ENCODE measurements at places on chromosomes 13 and 19. TPM values are rescaled to one million over a fixed set of nuclear protein-coding genes. Genes with fewer than 3 reads are reported as not detected.

DNA sequence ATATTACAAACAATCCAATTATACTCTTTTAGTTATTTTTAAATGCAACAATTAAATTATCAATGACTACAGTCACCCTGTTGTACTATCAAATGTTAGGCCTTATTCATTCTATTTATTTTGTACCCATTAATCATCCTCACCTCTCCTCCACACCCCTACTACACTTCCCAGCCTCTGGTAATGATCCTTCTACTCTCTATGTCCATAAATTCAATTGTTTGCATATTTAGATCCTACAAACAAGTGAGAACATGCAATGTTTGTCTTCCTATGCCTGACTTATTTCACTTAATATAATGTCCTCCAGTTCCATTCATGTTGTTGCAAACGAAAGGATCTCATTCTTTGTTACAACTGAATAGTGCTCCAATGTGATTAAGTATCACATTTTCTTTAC is 1414.6 kb downstream of the SLITRK1 start:
- no peak for DNase-seq

- DNase-seq, result no peak
These were observed 5.4 kb upstream of the CBY2 start for GRCh38 chr13:45696610-45697226.

The HIPK4 gene
- total RNA-seq, result 0.08 TPM

DNA sequence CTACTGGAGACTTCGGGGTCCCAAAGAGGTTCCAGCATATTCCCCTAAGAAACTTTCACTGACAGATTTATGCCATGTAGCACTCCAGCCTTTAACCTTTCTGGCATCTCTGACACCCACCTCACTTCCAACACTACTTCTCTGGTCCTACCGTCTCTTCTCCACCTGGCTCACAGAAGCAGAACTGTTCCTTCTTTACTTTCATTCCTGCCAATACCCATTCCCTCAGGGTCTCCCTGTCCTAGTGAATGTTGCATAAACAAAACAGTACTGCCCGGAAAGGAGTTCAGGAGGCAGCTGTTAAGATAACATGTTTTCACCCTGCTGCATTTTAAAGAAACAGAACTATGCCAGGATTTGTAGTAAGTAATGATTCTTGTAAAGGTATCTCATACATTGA is 136.0 kb upstream of the MIR17HG start:
- no peak for DNase-seq

DNA sequence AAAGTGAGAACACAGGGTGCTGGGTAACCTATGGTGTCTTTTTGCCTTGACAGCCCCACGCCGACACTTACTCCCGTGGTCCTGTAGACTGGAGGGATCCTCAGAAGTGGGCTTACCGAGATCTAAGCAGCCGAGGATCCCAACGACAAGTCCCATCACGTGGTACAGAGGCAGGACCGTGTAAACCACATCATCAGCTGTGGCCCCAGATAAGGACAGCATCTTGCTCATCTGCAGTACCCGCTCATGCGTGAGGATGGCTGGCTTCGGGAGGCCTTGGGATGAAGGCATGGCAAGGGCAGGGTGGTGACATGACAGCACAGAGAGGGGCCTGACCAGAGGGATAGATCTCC is 2.1 kb downstream of the SLC27A5 start:
- no peak for DNase-seq

DNA sequence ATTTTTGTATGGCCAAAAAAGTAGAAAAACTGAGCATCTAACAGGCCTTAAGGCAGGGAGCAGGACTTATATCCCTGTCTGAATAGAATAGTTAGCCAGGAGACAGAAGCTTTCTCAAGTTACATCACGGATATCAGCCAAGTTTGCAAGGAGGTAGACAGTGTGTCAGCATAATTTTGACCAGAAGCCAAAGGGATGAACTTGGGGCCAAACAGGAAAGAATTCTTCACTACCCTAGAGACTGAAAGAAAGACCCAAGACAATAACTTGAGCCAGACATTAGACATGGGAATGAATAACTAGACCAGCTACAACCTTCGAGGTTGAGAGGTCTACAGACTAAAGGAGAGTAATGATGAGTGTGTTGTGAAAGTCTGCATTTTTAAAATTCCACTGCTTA is 48.1 kb upstream of the PCDH9 start:
- DNase-seq, result no peak

The C13orf42 gene
- total RNA-seq, result not detected

- no peak for DNase-seq
These were observed 314.7 kb downstream of the ITGBL1 start for GRCh38 chr13:101767131-101767530.

GRCh38 chr13:48906200-48906599 is 69.5 kb upstream of the FNDC3A start:
- no peak for DNase-seq

The KLK10 gene
- not detected for total RNA-seq

DNA sequence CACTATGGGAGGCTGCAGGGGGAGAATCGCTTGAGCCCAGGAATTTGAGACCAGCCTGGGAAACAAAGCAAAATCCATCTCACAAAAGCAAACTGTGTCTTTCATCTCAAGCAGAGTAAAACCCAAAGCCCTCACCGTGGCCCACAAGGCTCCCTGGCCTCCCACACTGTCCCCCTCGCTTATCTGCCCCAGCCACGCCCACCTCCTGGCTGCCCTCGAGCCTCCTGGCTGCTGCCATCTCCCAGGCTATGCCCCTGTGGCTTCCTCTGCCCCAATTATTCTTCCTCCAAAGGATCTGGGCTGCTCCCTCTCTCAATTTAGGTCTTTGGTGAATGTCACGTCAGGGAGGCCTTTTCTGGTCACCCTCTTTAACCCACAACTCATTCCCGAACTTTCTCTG is 3.6 kb downstream of the RABAC1 start:
- DNase-seq, result no peak

DNA sequence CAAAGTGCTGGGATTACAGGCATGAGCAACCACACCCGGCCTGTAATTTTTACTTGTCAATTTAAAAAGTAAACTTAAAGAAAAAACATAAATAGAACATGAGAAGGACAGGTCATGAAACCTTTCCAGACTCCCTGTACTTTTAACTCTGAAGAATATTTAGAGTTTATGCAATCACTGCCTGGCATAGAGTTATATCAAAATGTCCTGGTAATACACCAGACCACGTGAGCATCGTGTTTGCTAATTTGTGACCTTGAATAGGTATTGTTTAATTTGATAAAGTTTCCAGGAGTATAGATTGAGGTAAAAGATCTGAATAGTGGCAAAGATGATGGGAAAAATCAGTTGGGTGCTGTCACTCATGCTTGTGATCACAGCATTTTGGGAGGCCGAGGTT is 81.2 kb upstream of the RNF113B start:
- no peak for DNase-seq

GRCh38 chr13:50531917-50532899 is 311.3 kb downstream of the DLEU7 start:
- peak; percentile 72 for DNase-seq

- DNase-seq, result no peak
These were observed 10.3 kb upstream of the LEUTX start for GRCh38 chr19:39768334-39768733.

DNA sequence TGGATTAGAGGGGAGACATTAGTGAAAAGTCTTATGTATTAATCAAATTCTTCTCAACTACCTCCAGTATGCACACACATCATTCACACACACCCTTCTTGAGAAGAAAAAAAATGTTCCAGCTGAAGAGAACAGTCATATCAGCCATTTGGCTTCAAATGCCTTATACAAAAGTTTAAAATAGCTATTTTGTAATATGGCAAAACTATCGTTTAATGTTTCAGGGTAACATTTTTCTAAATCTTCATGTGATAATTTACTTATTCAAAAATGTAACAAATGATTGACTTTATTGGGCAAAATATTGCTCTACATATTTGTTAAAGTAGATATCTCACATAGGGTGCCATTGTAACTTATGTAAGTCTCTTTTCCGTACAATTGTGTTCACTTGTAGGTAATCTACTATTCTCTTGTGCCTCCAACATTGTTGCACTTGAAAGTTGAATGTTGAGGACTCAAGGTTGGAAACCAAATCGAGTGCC is 13.6 kb downstream of the ZIC2 start:
- DNase-seq, result no peak

GRCh38 chr19:8028951-8029491 is 23.5 kb upstream of the CCL25 start:
- no peak for DNase-seq

The CEACAM21 gene
- not detected for total RNA-seq

- DNase-seq, result no peak
These were observed 5.4 kb downstream of the WDR18 start for GRCh38 chr19:989381-990081.

DNA sequence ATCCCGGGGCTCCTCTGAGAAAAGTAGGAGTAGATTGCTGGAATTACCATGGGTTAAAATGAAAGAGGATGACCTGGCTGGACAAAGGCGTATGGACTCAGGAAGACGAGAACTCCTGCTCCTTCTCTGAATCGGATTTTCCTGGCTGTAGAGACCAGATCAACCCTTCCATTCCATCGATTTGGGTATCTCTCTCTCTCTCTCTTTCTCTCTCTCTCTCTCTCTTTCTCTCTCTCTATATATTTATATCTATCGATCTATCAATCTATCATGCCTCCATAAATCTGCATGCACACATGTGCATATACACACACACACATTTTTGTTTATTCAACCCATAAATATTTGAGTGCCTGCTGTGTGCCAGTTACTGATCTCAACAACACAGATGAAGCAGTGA is 234.9 kb downstream of the LMO7 start:
- no peak for DNase-seq

DNA sequence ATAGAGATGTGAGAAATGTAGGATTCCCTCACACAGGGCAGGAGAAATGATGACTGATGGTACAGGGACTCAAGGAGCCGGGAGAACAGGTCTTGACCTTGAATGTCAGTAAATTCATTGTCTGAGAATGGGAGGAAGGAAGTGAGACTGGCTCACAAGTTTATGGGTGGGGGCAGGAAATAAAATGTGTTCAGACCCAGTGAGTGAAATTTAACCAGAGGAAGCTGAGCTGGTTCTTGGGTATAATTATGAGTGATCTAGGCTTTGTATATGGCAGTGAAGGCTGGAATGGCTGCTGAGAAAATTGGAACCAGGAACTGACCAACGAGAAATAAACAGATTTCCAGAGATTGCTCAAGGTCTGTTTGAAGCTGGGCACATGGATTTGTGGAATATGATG is 6.3 kb upstream of the IGSF23 start:
- no peak for DNase-seq

DNA sequence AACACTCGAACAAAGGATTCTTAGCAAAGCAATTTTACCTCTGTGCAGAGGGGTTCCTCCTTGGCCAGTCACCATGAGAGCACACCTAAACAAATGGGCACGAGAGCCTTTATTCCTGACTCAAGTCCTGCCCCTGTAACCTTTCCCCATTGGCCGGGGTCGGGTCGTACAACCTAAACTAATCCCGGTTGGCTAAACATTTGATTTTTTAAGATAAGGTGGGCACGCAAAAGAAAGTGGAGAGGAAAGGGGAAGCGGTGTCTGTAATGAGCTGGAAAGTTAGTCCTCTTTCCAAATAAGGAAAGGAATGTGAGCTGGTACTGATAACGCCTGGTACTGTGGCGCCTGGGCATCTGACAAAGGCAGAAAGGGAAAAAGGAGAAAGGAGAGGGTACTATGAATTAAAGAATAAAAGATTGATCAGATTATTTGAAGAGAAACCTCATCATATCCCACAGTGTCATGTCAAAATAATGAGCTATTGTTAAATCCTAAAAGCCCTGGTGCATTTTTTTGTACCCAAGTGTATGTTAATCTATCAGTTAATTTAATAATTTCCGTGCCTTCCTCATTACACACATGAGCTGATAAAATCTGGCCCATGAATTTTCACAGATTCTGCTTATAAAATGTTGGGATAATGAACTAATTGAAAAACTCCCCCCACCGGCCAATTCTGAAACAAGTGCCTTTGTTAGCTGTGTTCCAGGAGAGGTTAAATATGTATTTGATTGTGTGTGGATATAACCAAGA is 335.7 kb downstream of the RFC3 start:
- no peak for DNase-seq

The SHD gene
- total RNA-seq, result not detected

GRCh38 chr19:55088543-55089341 is 13.1 kb downstream of the EPS8L1 start:
- peak; percentile 84 for DNase-seq

All from SK-MEL-5 (cell line).